ENCODE measurements at places on chromosomes 4 and X.

DNA sequence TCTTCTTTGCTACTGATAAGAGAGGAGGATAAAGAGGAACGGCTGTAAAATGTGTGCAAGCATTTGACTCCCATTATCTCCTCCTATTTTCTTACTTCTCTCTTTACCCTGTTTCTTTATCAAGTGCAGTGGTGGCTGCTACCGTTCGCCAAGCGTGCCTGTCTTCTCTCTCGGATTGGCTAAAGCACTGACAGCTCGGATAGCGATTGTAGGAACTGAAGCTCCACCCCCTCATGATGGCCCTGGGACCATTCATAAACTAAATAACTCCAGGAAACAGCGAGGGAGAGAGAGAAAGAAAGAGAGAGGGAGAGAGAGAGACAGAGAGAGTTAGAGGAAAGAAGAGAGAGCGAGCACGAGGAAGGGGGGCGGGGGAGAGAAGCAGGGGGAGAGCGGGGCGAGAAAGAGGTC lies 305 bp upstream of the MAB21L2 start:
- no peak for DNase-seq

GRCh38 chr4:110197529-110198042 lies 829 bp downstream of the ELOVL6 start:
- DNase-seq: peak; percentile 14

DNA sequence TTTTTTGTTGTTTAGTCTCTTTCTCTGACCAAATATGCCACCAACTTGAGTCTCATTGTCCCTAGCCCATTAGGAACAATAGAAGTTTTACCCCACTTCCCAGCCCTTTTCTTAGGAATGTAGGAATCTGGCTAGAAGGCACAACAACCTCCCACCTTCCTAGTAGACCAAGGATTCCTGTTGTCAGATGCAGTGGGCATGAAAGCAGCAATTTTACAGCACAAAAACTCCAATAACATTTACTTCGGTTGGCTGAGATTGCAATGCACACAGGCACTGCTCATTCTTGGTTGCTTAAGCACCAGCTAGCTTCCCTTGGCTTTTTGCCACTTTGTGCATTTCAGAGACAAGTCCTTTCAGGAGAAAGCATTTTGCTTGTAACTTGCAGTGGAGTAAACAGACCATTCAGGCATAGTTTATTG lies 312.8 kb downstream of the TENM3 start:
- DNase-seq: no peak

- DNase-seq: no peak
Measured at GRCh38 chr4:119692001-119692400, 63.4 kb upstream of the PDE5A start.

DNA sequence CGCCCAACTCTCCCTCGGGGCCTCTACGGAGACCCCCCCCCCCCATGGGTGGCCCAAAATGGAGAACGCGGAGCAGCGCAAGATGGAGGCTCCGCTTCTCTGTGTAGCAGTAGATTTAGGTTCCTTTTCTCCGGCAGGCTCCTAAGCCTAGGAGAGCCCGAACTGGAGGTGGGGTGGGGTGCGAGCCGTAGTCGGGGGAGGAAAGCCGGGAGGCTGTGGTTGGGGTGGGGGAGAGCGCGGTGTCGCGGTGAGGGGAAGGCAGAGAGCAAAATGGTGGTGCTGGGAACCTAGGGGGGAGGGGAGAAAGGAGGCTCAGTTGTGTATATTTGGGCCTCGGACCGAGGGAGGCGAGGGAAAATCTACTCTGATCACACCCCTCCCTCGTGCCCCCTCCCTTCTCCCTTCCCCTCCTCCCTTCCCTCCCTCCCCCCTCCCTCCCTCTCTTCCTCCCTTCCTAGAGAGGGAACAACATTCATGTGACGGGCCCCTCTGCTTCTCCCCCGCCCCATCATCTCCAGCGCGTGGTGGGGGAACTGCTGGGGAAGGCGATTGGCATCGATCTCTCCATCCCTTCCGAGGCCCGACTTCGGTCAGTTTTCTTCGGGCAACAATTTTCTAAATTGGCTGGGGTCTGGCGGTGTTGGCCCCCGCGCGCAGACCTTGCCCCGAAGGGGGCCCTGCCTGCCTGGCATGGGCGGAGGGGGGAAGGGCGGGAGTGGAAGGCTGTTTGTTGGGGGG lies at the start of gene STAG2:
STAG2 (plus strand) TSS at position 439 of the 738 bp plus-strand sequence. CDS start 60,922 bp downstream, outside the sequence.
- DNase-seq: peak; percentile 59

- no peak for DNase-seq
Measured at GRCh38 chrX:88988796-88989195, 241.8 kb downstream of the CPXCR1 start.

GRCh38 chrX:43882294-43882681 lies at the start of gene MAOB:
TSS of gene MAOB (minus strand) at chrX:43882450. CDS start at chrX:43882299, 151 bp downstream.
- no peak for DNase-seq

DNA sequence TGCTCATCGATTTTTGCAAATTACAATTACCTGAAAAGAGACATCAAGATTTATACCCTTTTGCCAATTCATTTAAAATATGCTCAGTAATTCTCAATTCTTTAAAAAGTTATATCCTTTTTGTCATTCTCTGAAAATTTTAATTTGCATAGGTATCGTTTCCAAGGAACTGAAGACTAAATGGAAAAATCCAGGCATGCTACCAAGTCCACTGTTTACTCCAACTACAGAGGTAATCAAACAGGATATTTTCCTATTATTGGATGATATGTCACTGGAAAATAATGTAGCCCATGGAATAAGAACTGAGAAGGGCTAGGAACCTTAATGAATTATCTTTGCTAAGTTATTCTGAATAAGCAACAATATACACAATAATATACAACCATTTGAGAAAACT lies 132.7 kb downstream of the THOC2 start:
- DNase-seq: no peak

DNA sequence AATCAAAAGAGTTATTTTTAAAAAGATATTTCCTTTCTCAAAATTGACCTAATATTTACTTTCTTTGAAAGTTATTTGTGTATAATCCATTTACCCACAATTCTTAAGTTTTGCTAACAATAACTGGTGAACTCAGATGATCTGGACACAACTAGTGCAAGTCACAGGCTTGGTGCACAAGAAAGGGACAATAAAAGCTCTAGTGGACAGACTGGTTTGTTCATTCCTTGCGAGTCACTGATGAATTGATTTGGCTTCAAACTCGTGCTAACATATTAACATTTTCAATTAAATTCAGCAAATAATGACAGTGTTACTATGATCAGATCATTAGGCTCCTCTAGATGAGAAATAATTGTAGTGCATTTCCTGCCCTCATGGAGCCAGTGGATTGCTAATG lies 169.2 kb downstream of the BMPR1B start:
- DNase-seq: no peak

DNA sequence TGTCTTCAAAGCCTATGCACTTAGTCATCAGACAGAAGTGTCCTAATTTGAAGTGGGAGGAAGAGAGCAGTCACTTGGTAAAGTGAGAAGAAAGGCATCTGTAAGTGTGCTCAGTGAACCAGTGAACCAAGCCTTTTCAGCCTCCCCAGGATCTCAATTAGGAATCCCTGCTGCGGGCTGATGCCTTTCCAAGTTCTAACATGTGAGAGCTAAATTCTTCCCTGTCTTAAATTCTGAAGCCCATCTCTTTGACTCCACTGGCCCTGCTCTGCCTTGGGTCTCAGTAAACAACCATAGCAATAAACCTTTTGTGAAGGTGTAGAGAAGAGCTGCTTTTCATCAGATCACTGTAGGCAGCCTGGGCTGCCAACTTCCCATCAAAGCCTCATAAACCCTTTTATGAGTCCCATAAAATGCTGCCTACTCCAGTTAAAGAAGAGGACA lies 701.2 kb upstream of the LCORL start:
- DNase-seq: no peak

DNA sequence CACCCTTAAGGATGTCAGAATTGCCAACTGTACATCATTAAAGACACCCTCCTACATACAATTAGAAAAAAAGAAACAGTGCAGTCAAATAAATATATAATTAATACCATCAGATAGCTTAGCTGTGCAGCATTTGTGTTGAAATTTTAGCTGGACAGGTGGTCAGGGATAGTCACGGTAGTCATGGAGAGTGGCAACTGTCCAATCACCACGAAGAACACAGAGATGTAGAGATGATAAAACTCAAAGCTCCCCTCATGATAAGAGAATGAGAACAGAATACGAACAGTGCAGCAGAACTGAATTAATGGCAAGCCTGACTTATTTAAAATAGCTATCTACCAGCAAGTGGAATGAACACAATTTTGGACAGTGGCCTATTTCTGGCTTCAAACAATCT lies 27.2 kb downstream of the SLC39A8 start:
- DNase-seq: no peak

GRCh38 chr4:73948990-73949706 lies 32.7 kb downstream of the PF4 start:
- DNase-seq: no peak

GRCh38 chr4:119823891-119824290 lies 195.3 kb upstream of the PDE5A start:
- no peak for DNase-seq

GRCh38 chr4:48756689-48757220 lies 23.3 kb downstream of the FRYL start:
- no peak for DNase-seq

DNA sequence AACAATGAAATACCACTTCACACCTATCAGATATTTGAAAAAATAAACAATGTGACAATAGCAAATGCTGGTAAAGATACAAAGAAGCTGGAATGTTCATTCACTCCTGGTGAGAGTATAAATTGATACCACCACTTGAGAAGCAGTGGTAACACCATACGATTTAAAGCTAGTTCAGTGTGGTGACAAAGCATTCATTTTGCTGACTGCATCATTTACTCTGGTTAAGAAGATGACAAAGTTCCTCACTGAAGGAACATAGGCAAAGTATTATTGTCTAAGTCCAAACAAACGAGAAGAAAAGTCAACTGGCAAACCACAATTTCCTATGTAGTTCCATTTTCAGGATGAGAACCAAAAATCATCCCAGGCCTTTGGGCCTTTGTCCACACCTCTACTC lies 102.5 kb downstream of the GEMIN8 start:
- no peak for DNase-seq

DNA sequence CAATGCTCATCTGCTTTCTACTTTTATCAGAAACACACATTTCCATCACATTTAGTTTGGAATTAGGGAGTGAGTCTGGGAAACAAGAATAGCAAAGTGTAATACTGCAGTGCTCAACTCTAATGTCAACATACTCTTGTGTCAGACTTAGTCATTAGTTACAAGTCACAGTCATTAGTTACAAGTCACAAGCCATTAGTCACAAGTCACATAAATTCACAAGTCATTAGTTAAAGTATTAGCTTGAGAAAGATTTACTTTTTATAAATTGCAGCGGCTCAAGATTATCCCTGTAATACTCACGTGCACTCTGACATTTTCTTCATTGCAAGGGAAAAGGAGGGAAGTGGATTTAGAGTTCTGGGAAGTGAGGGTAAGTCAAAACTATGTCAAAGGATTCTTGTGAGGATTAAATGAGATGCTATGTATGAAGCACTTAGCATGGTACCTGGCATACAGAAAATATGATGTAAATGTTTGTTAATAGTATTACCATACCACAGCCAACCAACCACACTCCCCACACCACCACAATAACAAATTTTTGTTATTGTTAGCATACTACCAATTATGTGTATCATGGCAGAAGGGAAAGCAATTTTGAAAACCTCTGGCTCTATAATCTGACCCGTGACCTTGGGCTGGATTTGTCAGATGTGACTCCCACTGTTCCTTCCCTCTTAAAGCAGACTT lies 116.6 kb downstream of the ARHGAP24 start:
- DNase-seq: no peak

DNA sequence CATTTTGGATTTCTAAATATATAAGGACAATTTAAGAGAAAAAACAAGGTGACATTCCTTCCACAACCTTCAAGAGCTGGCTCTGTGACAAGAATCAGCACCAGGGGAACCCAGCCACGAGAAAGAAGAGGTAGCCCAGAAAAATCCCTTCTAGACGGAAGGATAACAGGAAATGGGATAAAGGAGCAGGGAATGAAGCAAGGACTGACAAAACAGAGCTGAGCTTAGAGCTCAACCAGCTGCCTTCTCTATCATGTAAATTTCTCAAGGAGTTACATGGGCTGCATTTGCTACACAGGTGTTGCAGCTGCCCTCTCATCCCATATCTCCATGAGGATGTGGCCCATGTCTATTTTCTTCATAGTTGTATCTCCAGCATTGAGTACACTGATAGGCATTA lies 154.2 kb upstream of the PRDX4 start:
- no peak for DNase-seq

GRCh38 chrX:82961129-82961528 lies 547.0 kb upstream of the POU3F4 start:
- DNase-seq: no peak

DNA sequence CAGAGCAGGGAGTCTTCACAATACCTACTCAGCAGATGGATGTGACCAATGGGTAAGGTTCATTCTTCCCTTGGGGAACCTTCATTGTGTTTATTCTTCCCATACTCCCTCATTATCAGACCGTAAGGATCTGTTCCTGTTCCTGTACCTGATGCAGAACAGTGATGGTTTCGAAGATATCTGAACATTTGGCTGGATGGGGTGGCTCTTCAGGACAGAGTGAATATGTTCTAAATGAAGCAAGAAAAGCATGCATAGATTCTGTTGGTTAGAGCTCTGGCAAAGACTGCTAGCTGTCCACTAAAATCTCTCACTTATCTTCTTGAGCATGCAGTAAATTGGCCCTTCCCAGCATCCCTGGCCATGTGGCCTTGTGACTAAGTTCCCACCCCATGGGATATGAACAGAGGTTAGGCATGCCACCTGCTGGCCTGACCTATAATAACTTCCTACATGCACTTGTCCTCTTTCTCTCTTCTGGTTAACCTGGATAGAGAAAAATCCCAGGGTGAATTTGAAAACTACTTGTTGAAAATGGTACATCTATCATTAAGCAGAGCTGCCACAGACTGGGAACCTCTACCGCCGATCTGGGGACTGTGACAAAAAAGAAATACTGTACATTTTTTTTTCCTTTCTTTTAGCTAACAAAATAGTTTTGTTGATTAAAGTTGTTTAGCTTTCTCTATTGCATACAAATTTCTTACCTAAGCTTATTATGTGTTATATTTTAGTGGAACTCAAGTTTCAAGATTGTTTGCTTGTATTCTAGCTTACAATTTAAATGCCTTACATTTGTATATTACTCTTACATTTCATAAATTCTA lies 60.0 kb upstream of the BANK1 start:
- DNase-seq: peak; percentile 1

- DNase-seq: no peak
Measured at GRCh38 chr4:153679486-153679885, 4.6 kb upstream of the TLR2 start.

- DNase-seq: no peak
Measured at GRCh38 chrX:132115792-132116191, 12.0 kb downstream of the FRMD7 start.

- no peak for DNase-seq
Measured at GRCh38 chr4:106231931-106232330, 84.1 kb downstream of the TBCK start.

GRCh38 chr4:168654104-168654847 lies 157.4 kb downstream of the PALLD start:
- no peak for DNase-seq
